GDM1 (cell line): ENCODE measurements at places on chromosomes 1 and 21.

GRCh38 chr1:156499842-156500542 is 583 bp downstream of the MEF2D start:
- DNase-seq: no peak

DNA sequence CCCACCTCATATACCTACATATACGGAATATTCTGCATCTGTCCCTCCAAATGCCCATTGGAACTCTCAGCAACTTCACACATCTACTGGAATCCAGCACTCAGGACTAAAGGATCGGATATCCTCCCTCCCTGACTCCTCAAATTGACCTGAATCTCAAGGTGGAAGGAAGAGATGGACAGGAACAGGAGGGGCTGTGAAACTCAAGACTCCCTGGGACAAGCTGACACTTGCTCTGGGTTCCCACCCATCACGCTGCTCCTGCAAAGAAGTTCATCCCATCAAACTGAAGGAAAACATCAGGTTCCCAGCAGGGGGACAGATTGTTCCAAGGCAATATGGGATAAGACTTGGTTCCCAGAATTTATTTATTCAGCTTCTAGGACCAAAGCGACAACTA is 30.3 kb upstream of the TIAM1 start:
- DNase-seq: no peak

DNA sequence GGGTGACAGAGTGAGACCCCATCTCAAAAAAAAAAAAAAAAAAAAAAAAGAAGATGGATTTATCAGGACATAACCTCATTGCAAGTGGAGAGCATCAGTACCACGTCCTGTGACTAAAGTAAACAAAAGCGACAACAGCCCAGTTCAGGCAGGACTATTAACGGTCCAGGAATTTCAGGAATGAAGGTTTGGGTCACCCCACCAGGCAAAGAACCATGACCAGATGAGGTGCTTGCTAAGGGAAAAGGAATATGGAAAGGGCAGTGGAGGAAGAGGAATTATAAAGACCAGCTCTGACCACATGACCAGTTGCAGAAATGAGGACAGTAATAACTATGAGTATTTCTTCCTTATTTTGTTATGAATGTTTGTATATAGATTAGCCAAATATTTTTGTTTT is 35.4 kb upstream of the EIF4G3 start:
- no peak for DNase-seq

- DNase-seq: peak; percentile 34
These were observed 24.7 kb upstream of the ATP5PO start for GRCh38 chr21:33940164-33940880.

DNA sequence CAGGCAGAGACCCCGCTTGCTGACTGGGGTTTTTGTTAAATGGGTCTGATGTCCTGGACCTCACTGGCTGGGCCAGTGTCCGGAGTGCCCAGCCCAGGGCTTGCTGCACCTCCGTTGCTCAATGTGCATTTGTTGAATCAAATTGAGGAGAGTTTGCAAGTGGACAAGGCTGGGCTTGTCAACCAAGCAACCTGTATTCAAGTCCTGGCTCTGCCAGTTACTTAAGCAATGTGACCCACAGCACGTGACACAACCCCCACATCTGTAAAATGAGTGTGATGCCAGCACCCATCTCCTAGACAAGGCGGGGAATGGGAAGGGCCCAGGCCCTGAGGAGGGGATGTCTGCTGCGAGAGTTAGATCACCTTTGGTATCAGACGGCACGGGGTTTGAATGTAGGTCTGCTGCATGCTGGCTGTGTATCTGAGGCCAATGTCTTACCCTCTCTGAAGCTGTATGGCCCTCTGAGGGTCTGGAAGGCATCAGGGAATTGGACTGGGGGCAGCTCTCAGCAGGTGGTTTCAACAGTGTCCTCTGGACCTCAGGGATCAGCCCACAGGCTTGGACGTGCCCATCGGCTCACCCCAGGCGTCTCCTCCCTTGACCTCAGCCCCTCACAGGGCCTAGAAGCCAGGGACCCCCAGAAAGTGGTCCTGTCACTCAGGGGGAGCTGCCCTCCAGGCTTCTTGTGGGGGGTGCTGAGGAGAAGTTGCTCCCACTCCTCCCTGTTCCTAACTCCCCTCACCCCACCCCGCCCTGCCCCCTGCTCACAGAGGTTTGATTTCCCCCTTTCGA is 51.0 kb upstream of the RUNX3 start:
- DNase-seq: no peak

GRCh38 chr1:27906759-27907158 is 28.0 kb upstream of the SMPDL3B start:
- no peak for DNase-seq

DNA sequence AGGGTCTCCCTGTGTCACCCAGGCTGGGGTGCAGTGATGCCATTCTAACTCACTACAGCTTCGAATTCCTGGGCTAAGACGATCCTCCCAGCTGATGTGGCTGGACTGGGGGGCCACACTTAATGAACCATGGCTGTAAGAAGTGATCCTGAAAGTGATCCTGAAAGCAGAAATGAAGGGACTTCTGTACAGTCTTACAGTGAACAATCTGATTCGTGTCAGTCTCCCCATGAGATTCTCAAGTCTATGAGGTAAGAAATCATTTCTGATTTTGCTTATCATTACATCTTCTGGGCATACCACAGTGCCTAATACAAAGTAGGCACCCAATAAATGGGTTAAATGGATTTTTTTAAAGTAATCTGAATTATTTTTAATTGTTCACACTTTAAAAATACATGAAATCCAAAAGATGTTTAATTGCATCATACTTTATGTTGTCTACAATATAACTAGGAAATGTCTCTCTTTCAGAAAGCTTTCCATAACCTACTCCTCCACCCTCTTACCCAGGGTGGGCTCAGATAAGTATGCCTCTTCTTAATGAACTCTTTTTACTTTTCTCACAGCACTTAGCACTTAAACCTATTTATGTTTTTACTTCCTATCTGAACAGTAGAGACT is 21.5 kb downstream of the TUT4 start:
- DNase-seq: no peak

- DNase-seq: no peak
These were observed 102.1 kb downstream of the KCND3 start for GRCh38 chr1:111887385-111887784.
